ENCODE measurements at places on chromosomes 5 and 9.

GRCh38 chr9:95373069-95373681 is 55.7 kb upstream of the FANCC start:
- no peak for DNase-seq

- DNase-seq, result no peak
Measured at GRCh38 chr5:81241961-81242648, 9.0 kb downstream of the CKMT2 start.

- DNase-seq, result no peak
Measured at GRCh38 chr5:143229426-143229895, 174.0 kb downstream of the NR3C1 start.

- DNase-seq, result no peak
Measured at GRCh38 chr5:139651043-139651834, 3.1 kb downstream of the CXXC5 start.

GRCh38 chr5:96196890-96197289 is 235.2 kb upstream of the ELL2 start:
- no peak for DNase-seq

DNA sequence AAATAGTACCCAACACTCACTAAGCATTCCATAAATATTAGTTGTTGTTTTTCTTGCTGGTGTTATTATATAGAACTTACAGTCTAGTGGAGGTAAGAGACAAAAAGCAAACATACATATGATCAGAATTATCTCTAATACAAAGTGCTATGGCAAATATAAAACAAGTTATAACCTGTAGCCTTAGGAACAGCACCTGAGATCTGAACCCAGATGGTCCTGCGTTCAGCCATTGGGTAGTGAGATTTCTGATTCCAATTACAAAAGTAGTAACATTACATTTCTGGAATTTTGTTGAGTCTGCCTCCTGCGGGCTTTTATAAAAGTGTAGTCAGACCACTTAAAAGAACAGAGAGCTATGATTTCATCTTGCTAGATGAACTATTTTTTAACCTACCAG is 242.9 kb upstream of the ZNF462 start:
- DNase-seq, result no peak

- DNase-seq, result no peak
Measured at GRCh38 chr5:135061001-135061400, 27.0 kb upstream of the PITX1 start.

- DNase-seq, result no peak
Measured at GRCh38 chr5:31771500-31771899, 132.6 kb downstream of the PDZD2 start.

- DNase-seq, result no peak
Measured at GRCh38 chr5:139277171-139277570, 16.4 kb upstream of the MATR3 start.

- no peak for DNase-seq
Measured at GRCh38 chr5:146366904-146367303, 28.3 kb downstream of the POU4F3 start.
